Lung microvascular endothelial cell (primary cell): ENCODE measurements at places on chromosomes 6 and 20.

GRCh38 chr20:3613821-3614440, 49.3 kb downstream of the GFRA4 start:
- no peak for DNase-seq

- peak; percentile 76 for DNase-seq
Measured at GRCh38 chr6:79868098-79868722, 79.1 kb downstream of the ELOVL4 start.

DNA sequence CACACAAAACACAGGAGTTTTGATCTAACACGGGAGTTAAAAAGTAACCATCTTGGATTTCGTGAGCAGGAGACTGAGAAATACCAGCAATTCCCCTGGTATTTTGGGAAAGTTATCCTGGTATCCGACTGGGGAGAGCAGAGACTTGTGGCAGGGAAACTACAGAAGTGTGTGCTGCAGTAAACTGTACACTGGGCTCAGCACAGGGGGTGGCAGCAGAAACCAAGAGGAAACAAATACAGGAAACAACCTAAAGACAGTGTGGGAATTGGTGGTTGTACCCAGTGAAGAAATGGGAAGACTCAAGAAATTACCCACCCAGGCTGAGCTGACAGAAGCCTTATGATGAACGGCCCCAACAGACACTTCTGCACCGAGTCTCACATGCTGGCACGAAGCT, 109.8 kb downstream of the CHD6 start:
- DNase-seq = peak; percentile 11

GRCh38 chr6:158048589-158048988, 66.9 kb downstream of the SYNJ2 start:
- DNase-seq = no peak

GRCh38 chr6:343960-344815, 47.4 kb upstream of the IRF4 start:
- DNase-seq = no peak

GRCh38 chr20:16313917-16314316, 259.3 kb downstream of the KIF16B start:
- no peak for DNase-seq
